ENCODE measurements at places on chromosomes 7 and 10.

- no peak overlapping the region for H3K4me3 ChIP-seq
- H3K4me1 ChIP-seq: no peaks in the 10 kb centered on the region
- H3K36me3 ChIP-seq: no peaks in the 10 kb centered on the region
- no peak for DNase-seq
Measured at GRCh38 chr7:114916261-114916892, 5.5 kb upstream of the MDFIC start.

- no peak for DNase-seq
- no peak overlapping the region for H3K27ac ChIP-seq
- H3K36me3 ChIP-seq: no peaks in the 10 kb centered on the region
- H3K27me3 ChIP-seq: peaks cover 34% of the 10 kb centered on the region
Measured at GRCh38 chr7:155369766-155370165, 72.1 kb downstream of the INSIG1 start.

- no peak overlapping the region for H3K27ac ChIP-seq
- no peaks in the 10 kb centered on the region for H3K4me1 ChIP-seq
- no peaks in the 10 kb centered on the region for H3K27me3 ChIP-seq
- no peak overlapping the region for H3K4me3 ChIP-seq
- peaks cover 18% of the 10 kb centered on the region for H3K36me3 ChIP-seq
Measured at GRCh38 chr7:2444476-2444875, 31.7 kb downstream of the GRIFIN start.

- no peak overlapping the region for H3K4me3 ChIP-seq
- no peak overlapping the region for H3K27ac ChIP-seq
- H3K36me3 ChIP-seq: no peaks in the 10 kb centered on the region
- H3K4me1 ChIP-seq: peaks cover 3% of the 10 kb centered on the region
- H3K27me3 ChIP-seq: no peaks in the 10 kb centered on the region
Measured at GRCh38 chr10:52256832-52257691, 57.0 kb upstream of the DKK1 start.

DNA sequence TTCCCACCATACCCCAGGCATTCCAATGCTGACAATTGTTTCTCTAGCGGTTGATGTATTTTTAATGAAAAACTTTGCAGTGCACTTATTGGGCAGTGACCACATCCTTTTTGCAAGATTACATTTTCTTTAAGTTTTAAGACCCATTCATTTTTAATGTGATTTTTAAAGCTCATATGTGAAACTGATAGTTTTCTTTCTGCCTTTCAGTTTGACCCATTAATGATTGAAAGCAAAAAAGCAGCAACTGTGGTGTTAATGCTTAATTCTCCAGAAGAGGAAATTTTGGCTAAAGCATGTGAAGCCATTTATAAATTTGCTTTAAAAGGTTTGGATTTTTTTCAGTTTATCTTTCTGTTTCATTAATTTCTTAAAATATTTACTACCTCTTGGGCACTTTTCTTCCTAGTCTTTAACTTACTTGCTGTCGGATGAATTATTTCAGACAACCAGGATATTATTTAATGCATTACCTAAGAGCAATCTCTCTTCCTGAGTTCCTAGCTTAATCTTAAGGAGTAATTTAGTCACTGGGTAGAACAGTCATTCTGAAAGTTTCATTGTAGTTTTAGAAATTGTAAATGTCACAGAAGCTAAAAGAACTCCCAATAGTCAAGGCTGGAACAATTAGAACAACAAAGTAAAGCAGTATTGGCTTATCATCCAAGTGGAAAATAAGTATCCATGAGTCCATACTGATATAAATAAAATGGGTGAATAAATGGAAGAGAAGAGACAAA lies 18.3 kb downstream of the ARMC3 start:
- H3K4me3 ChIP-seq: no peak overlapping the region
- no peaks in the 10 kb centered on the region for H3K36me3 ChIP-seq
- H3K27ac ChIP-seq: no peak overlapping the region

DNA sequence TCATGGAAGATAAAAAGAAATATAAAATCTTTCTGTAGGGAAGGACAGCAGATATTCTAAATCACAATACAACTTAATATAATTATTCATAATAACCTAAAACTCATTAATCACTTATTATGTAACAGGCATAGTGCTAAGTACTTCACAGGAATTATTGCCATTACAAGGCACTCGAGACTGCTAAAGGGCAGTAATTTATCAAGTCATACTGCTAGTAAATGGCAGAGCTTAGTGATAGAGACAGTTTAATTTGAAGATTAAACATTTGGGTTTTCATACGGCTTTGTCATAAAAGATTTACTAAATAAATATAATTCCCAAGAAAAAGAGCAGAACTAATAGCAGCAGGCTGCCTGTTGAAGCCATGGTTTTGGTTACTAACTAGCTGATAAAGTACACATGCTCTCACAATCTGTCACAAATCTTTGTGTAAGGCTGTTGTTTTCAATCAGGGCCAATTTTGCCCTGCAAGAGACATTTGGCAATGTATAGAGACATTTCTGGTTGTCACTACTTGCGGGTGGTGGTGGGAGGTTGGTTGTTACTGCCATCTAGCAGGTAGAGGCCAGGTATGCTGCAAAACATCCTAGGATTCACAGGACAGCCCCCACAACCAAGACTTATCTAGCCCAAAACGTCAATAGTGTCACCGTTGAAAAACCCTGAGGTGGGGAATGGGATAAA lies 233.3 kb upstream of the CACNA2D1 start:
- H3K4me1 ChIP-seq: no peaks in the 10 kb centered on the region
- H3K4me3 ChIP-seq: no peak overlapping the region
- H3K36me3 ChIP-seq: no peaks in the 10 kb centered on the region
- H3K27me3 ChIP-seq: no peaks in the 10 kb centered on the region
- DNase-seq: no peak

DNA sequence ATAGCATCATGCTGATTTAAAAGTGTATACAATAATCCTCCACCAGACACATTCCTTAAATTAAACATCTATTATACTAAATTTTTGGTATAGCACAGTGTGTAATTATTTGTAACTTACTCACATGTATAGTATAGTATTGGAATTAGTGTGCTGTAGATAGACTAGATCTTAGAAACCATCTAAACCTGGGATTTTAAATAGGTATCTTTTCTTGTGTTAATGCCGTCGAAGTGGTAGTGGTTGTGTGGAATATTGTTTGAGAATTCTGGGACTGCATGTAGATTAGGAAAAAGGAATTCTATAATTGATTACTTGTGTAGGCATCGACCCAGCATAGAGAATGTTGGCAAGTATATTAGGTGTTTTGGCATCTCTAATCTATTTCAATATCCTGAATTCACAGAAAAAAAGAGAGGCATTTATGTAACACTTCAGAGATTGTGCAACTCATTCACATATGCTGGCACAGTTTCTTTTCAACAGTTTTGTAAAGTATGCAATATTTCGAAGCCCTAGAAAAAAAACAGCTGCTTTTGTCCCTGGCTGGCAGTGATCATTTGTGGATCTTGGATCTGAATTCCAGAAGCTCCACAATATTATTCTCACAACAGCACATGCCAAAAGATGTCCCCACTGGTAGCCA lies 145.5 kb upstream of the AGR3 start:
- H3K4me1 ChIP-seq: no peaks in the 10 kb centered on the region
- H3K36me3 ChIP-seq: no peaks in the 10 kb centered on the region
- DNase-seq: no peak
- no peaks in the 10 kb centered on the region for H3K27me3 ChIP-seq
- H3K4me3 ChIP-seq: no peak overlapping the region

GRCh38 chr7:113606325-113606724 lies 312.5 kb downstream of the PPP1R3A start:
- no peak overlapping the region for H3K4me3 ChIP-seq
- H3K4me1 ChIP-seq: no peaks in the 10 kb centered on the region
- H3K27ac ChIP-seq: no peak overlapping the region
- no peaks in the 10 kb centered on the region for H3K36me3 ChIP-seq
- DNase-seq: no peak

DNA sequence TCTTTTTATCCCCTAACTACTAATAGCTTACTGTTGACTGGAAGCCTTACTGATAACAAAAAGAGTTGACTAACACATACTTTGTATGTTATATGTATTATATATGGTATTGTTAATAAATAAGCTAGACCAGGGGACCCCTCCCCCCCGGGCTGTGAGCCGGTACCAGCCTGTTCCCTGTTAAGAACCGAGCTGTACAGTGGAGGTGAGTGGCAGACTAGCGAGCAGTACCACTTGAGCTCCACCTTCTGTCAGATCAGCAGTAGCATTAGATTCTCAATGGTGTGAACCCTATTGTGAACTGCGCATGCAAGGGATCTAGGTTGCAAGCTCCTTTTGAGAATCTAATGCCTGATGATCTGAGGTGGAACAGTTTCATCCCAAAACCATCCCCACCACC lies 377.0 kb downstream of the IPMK start:
- no peak for DNase-seq
- H3K36me3 ChIP-seq: no peaks in the 10 kb centered on the region
- H3K4me1 ChIP-seq: no peaks in the 10 kb centered on the region
- H3K27ac ChIP-seq: no peak overlapping the region

GRCh38 chr10:127418536-127419168 lies 130.5 kb upstream of the NPS start:
- no peak overlapping the region for H3K4me3 ChIP-seq
- H3K4me1 ChIP-seq: no peaks in the 10 kb centered on the region
- no peaks in the 10 kb centered on the region for H3K27me3 ChIP-seq
- H3K27ac ChIP-seq: no peak overlapping the region
- DNase-seq: no peak

DNA sequence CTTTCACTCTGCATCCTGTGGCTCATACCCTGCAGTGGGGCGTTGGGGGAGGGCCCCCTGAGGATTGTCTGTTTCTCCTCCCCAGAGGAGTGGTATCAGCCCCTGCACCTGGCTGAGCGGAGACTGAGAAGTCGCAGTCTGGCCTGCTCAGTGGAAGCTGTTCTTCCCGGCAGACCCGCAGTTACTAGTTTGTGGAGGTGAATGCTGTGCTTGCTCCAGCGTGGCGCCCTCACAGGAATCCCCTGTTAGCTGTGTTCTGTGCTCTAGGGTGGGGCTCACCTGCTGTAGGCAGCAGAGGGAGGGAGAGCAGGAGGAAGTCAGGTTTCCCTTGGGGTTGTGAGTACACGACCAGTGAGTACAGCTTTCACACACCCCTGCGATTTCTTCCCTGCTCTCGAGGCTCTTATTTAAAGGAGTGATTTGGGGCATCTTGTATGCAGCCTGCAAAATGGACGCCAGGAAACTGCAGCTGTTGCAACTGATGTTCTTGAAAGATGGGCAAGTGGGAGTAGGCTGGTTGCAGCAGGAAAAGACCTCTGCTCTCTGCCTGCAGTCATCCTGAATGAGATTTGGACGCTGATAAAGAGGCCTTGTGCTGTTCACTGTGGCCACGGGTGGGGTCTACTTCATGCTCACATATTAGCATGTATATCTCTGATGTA lies 66.4 kb downstream of the HK1 start:
- no peak for DNase-seq
- H3K4me1 ChIP-seq: peaks cover 24% of the 10 kb centered on the region
- no peak overlapping the region for H3K4me3 ChIP-seq

GRCh38 chr10:77583527-77583926 lies 54.1 kb downstream of the KCNMA1 start:
- H3K27me3 ChIP-seq: no peaks in the 10 kb centered on the region
- no peaks in the 10 kb centered on the region for H3K4me1 ChIP-seq
- no peak overlapping the region for H3K4me3 ChIP-seq
- no peak overlapping the region for H3K27ac ChIP-seq
